ENCODE measurements at places on chromosomes 16 and 17.

DNA sequence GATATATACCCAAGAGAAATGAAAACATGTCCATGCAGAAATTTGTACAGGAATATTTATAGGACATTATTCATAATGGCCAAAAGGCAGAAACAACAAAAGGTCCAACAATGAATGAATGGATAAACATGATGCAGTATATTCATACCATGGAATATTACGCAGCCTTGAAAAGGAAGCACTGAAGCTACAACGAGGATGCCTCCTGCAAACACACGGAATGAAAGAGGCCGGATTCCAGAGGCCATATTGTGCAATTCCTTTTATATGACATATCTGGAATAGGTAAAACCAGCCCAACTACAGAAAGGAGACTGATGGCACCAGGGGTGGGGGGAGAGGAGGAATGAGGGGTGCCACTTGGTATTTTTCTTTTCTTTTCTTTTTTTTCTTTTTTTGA, 14.5 kb upstream of the CHMP6 start:
- DNase-seq, result no peak

DNA sequence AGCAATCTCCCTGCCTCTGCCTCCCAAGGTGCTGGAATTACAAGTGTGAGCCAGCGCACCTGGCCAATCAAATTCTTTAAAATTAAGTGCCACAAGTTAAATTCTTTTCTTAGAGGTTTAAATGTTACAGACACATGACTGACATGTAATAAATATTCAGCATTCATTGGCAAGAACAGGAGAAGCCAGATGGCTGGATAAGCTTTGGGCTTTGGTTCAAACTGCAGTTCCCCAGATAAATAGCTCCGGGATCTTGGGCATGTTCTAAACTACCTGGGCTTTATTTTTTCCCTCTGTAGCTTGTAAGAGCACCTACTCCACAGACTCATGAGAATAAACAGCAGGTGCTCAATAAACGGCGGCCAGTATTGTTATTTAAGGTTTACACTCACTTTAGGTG, 34.1 kb downstream of the ABAT start:
- no peak for DNase-seq

DNA sequence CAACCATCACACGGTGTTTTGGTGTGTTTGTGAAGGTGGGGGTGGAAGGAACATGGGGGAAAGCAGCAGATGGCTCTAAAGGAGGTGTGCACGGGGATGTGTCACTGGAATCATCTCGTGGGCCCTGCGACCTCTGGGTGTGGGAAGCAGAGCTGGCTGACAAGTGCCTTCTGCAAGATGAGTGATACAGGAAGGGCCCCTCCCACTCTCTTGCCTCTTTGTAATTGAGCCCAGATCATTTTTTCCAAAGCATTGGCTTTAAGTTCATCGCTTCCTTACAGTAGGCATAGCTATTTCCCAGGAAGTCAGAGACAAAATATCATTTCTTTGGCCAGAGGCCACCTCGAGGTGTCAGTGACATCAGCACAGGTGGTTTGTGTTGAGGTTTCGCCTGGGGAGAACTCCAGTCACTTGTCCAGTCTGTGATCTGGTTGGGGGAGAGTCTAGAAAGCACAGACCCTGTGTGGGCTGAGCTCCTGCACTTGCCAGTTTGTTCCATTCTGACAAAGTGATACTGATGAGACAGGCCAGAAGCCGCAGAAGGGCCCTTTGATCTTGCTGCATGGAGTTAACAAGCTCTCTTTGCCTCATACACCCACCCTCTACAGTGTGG, 20.6 kb upstream of the SNTB2 start:
- peak; percentile 83 for DNase-seq

DNA sequence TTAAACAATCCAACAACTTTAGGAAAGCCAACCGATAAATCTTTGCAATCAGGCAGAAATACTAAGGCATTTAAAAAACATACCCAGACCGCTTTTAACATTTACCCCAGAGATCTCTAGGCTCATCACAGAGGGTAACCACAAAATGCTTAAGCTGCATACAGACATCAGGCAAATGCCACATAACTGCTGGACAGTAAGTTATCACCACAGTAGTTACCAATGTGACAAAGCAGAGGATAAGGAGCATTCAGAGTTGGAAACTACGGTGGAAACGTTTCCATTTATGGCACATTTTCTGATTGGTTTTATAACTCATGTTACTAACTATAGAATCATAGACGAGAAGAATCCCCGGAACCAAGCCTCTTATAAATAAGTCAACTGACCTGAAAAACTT, 77.5 kb downstream of the KANSL1 start:
- no peak for DNase-seq

GRCh38 chr16:35506898-35507194, 2047.4 kb downstream of the TP53TG3F start:
- no peak for DNase-seq

DNA sequence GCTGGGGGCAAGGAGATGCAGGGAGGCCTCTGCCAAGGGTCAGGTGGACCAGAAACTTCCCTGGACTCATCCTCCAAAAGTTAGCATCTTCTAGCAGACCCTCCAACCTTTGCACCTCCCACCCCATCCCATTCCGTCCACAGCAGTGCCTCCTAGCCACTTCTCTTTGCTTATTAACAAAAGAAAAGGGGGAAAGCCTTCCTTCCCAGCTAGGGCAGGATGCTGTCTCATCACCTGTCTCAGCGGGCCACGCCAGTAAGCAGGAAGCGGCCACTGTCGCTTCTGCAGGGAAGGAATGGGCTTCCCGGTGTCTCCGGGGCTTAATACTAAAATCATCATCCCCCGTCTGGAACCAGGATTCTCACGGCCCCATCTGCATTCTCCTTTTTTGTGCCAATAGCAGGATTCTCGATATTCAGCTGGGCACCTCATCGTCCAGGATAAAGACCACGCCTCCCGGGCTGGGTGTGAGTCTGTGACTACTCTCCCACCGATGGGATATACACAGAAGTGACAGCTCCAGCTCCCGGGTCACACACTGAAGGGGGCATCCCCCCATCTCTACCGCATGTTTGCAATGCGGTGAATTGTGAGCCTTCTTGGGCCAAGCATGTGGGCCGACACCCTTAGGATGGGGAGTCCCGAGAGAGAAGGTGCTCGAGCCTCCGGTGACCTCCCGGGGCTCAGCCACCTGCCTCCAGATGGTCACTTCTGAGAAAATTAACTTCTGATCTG, 15.5 kb upstream of the RBFOX3 start:
- DNase-seq, result no peak

- DNase-seq, result no peak
Measured at GRCh38 chr16:30144017-30144416, 21.0 kb upstream of the MAPK3 start.

DNA sequence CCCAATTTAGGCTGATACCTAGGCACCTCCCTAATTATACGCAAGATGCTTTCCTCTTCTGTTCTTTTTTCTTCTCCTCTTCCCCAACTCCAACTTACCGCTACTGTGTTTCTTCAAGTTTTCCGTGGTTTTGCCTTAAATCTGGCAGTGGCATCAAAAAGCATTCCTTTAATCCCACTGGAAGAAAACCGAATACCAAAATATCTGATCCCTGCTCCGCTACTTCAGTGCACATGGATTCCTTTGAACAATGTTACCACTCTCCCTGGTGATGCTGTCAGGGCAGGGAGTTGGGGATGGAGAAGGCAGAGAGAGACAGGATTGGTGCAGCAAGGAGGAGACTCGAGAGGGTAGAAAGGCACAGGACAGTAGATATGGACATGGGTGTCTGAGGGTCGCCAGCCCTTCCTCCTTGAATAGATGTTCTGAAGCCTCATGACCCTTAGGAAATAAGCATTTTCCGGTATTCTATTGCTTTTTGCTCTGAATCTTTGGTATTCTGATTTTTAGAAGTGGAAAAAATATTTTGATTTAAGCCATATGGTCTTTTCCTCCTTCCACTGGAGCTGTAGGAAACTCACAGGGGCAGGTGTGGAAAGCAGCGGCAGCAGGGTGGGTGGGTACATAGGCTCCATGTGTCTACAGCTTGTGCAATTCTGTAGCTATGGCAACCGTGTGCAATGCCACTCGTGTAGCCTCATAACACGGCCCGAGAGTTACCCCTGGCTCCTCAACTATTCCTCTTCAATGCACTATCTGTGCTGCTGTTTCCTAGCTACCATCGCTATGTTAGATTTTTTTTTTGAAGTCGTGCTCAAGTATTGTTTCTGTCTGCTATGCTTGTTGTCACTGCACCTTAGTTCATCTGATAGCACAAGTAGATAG, 32.3 kb upstream of the TANC2 start:
- no peak for DNase-seq

- DNase-seq, result peak; percentile 8
Measured at GRCh38 chr17:37506678-37507077, 17.0 kb downstream of the DUSP14 start.

- no peak for DNase-seq
Measured at GRCh38 chr17:56152874-56153602, at the start of gene ANKFN1. ANKFN1 (plus strand) TSS chr17:56153475; CDS start chr17:56212668, 59,193 bp downstream.

DNA sequence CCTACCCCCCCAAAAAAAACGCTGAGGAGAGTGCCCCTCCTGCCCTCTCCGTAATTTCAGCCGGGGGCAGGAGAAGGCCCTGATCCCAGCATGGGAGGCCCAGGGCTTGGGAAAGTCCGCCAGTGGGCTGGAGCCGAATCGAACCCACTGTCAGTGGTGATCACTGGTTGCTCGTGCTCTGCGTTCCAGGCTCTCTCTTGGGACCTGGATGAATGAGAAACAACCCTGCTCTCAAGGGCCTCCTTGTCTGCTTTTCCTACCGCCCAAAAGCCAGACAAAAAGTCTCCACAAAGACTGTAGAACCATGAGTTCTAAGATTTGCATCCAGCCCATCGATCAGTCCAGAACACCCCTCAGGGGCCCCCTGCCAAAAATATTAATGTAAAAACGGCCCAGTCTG, 8.1 kb downstream of the ARHGAP23 start:
- DNase-seq, result no peak

- no peak for DNase-seq
Measured at GRCh38 chr17:36578671-36579070, 13.0 kb upstream of the DHRS11 start.

- no peak for DNase-seq
Measured at GRCh38 chr16:58378401-58378800, 13.9 kb upstream of the GINS3 start.
